ENCODE measurements at places on chromosomes 7 and 10.

GRCh38 chr7:71904484-71904883 lies 507.7 kb downstream of the CALN1 start:
- DNase-seq = no peak

GRCh38 chr7:69032848-69033247 lies 565.4 kb upstream of the AUTS2 start:
- peak; percentile 82 for DNase-seq

DNA sequence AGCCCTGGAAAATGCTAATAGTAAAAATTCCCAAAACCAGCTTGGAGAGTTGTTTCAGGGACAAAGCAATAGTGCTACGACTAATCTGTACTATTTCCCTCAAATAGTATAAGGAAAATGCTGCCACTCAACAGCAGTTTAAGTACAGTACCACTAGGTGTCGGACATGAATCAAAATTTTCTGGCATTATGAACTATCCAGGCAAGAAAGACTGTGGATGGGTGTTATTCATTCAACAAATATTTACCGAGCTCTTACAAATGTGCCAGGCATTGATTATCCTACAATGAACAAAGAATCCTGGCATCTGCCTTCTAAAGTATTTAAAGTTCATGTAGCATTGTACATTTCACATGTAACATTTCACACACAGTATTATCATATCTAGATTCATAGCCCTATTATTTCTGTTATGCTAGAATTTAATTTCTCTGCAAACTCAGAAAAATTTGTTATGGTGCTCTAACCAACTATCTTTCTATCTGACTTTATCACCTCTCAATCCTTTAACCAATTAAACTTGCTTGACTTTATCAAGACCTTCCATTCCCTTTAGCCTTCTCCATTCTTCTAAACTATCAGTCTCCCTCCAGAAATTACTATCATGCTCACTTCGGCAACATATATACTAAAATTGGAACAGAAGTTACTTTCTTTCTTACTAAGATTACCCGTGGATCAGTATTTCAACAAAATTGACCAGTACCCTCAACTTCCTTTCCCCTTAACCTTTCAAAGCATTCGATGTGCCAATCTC lies 80.6 kb downstream of the ARHGAP21 start:
- DNase-seq = peak; percentile 75

GRCh38 chr7:54906963-54907362 lies 111.9 kb upstream of the EGFR start:
- DNase-seq = no peak

GRCh38 chr7:39754326-39755120 lies 131.2 kb downstream of the RALA start:
- DNase-seq = peak; percentile 7

GRCh38 chr7:41507686-41508268 lies 195.1 kb downstream of the INHBA start:
- DNase-seq = no peak

GRCh38 chr10:66405566-66405965 lies 520.3 kb upstream of the LRRTM3 start:
- no peak for DNase-seq

DNA sequence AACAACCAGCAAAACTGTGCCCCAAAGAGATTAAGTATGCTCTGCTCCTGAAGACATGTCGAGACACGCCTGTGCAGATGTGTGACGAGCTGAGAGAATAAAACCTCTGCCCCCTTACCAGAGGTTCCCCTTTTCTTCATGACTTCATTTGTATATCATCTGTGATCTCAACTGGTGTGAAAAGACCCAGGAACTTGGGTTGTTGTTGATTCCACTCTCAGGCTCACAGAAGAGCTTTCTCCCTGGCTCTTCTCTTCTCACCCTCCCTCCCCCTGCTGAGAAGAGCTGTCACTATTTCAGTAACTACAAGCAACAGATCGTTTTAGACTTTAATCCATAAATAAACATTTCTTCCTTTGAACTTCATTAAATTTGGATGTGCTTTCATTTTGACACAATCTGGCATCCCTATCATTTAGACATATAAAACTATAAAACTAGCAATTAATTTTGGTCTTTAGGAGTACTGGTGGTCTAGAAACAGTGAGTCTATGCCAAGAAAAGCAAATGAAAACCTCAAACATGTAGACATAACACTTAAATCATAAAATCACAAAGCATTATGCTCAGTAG lies 179.3 kb upstream of the FZD8 start:
- no peak for DNase-seq

- DNase-seq = no peak
Measured at GRCh38 chr7:42689626-42690025, 222.2 kb downstream of the C7orf25 start.

DNA sequence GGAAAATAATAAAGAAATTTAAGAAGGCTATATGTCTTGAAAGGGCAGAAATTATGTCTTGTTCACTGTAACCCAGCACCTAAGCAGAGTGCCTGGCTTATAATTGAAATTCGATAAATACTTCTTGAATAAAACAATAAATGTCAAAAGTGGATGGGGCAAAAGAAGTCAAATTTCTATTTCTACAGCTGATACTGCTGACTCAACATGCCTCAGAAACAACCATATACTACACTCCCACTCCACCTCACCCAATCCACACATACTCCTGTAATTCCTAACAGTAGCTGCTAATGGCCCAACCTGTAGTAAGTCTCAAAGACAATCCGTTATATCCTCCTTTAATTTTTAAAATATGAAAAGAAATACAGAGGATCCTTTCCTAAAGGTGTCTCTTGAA lies 48.1 kb upstream of the LRRN3 start:
- DNase-seq = no peak

DNA sequence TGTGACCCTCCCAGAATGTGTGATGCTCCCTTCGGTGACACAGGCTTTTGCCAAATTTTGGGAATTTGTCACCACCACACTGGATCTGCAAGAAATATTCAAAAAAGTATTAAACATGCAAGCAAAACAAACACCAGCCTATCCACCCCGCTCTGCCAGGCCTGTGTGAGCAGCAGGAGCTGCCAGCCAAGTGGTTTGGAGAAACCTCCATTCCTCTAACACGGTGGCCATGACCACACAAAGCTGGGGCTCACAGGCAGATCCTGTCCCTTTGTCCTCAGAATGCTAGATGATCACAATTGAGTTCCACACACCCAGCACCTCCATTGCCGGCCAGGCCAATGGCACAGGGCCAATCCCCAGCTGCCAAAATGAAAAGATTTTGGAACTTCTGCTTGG lies 261.9 kb upstream of the PPP2R2D start:
- DNase-seq = no peak
